CD8-positive, alpha-beta memory T cell (primary cell): ENCODE measurements at places on chromosomes 11 and 22. TPM values are rescaled to one million over a fixed set of nuclear protein-coding genes. Genes with fewer than 3 reads are reported as not detected.
A peak's percentile ranks its signal among the peaks of the same experiment; 100 is the strongest.

The HSPB2 gene
- total RNA-seq, result not detected

The KRTAP5-1 gene
- not detected for total RNA-seq

The CARD18 gene
- total RNA-seq, result not detected

The SEPTIN3 gene
- total RNA-seq, result 0.51 TPM

The OR5J2 gene
- not detected for total RNA-seq

The DCHS1 gene
- 0.89 TPM for total RNA-seq

The BLID gene
- total RNA-seq, result not detected

The ZP1 gene
- not detected for total RNA-seq

The ISX gene
- not detected for total RNA-seq

GRCh38 chr11:27612932-27613880 lies 87.0 kb downstream of the BDNF start:
- no peaks in the 10 kb centered on the region for H3K27me3 ChIP-seq
- no peaks in the 10 kb centered on the region for H3K36me3 ChIP-seq

DNA sequence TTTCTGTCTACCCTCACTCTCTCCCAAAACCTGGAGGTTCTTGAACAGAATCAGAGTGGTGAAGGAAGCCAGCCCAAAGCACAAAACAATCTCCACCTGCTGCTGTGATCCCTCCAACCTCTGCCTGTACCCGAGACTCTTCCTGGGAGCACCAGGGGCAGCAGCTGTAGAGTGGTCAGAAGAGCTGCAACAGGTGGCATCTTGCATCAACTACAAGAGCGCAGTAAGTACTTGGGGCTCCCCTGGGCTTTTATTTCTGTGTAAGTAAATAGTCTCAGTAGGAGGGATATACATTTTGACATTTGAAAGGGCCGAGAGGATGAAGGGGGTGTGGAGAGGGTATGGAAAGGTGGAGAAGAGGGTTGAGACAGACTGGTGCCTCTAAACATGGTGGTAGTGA lies 8.3 kb upstream of the UBQLNL start:
- H3K4me1 ChIP-seq, result no peaks in the 10 kb centered on the region
- no peaks in the 10 kb centered on the region for H3K27me3 ChIP-seq
- no peaks in the 10 kb centered on the region for H3K36me3 ChIP-seq
- H3K4me3 ChIP-seq, result no peak overlapping the region

DNA sequence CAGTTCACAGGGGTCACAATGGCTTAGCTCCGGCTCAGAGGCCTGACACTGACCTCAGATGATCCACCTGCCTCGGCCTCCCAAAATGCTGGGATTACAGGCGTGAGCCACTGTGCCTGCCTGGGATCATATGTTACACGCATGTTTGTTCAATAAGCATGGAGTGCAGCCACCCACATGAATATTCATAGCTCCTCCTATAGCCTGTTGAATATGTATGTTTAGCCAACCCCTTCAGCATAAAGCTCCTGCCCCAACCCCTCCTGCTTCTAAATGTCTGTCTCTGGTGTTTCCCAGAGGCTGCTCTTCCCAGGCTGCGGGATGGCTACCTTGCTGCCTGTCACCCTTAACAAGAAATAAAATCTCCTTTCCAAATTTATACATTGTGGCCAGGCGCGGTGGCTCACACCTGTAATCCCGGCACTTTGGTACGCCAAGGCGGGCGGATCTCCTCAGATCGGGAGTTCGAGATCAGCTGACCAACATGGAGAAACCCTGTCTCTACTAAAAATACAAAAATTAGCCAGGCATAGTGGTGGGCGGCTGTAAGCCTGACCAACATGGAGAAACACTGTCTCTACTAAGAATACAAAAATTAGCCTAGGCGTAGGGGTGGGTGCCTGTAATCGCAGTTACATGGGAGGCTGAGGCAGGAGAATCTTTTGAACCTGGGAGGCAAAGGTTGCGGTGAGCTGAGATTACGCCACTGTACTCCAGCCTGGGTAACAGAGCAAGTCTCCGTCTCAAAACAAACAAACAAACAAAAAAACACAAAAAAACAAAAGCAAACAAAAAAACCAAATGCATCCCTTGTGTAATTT lies 1.1 kb upstream of the APOBEC3F start:
- H3K36me3 ChIP-seq, result no peaks in the 10 kb centered on the region
- no peaks in the 10 kb centered on the region for H3K27me3 ChIP-seq
- no peak overlapping the region for H3K4me3 ChIP-seq
- peaks cover 16% of the 10 kb centered on the region for H3K4me1 ChIP-seq
- peak overlapping the region; percentile 43 for H3K27ac ChIP-seq

DNA sequence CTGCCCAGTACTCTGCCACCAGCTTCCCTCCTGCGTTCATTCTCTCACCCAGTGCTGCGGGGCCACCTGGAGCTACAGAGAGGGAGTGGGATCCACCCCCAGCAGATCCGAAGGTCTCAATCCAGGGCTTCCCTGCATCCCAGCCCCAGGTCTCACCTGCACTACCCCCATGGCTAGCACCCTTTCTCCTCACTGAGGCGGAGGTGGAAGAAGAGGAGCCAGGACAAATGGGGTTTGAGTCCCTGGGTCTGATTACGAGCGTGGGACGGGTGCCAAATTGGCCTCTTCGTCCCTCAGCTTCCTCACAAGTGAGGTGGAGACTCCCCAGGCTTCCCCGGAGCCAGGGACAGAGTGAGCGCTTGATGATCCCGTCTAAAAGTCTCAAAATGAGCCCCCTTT lies 64.2 kb downstream of the NFAM1 start:
- H3K27ac ChIP-seq, result no peak overlapping the region
- H3K27me3 ChIP-seq, result peaks cover 15% of the 10 kb centered on the region
- H3K4me3 ChIP-seq, result peak overlapping the region; percentile 97

DNA sequence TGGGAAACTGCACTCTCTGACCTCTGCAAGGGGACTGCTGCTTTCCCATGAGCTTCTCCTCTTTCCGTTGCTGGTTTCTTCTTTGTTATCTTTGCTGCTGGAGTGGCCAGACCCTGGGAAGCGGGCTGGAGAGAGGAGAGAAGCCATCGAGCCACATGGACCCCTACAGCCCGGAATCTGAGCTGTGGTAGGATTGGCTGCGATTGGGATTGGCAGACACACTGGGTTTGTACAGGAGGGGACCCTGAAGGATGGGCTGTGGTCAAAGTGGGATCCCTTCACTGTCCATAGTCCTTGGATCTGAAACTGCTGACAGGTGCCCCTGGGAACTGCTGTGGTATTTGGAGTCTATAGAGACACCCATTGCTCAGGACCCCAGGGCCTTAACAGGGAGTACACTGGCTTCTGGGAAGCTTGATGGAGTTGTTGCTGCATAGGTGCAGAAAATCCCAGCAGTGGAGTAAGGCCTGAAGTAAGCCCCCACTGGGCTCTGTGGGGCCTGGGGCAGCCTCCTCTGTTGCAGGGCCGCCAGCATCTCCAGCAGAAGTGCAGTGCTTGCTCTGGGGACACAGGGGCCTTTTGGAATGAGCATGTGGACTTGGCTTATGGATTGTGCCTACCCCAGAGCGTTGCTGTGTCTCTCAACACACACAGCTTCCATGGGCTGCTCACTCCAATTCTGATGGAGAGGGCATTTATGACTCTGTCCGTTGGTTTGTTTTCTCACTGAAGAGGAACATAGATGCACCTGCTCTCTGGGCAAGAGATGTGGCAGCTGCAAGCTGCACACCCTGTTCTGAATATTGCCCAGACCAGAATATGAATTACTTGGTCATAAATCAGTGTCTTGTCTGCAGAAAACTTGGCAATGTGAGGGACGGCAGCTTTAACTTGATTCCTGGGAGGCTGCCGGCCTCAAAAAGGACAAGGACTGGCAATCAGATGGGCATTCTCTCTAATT lies 32.0 kb downstream of the BCR start:
- peak overlapping the region; percentile 25 for H3K27ac ChIP-seq
- H3K4me1 ChIP-seq, result peaks cover 42% of the 10 kb centered on the region

GRCh38 chr11:122701143-122701542 lies 45.6 kb downstream of the UBASH3B start:
- peaks cover 40% of the 10 kb centered on the region for H3K4me1 ChIP-seq
- H3K36me3 ChIP-seq, result no peaks in the 10 kb centered on the region

GRCh38 chr11:85647078-85647477 lies 689 bp upstream of the TMEM126A start:
- peaks cover 21% of the 10 kb centered on the region for H3K4me1 ChIP-seq
- H3K4me3 ChIP-seq, result peak overlapping the region; percentile 81
- H3K36me3 ChIP-seq, result no peaks in the 10 kb centered on the region

DNA sequence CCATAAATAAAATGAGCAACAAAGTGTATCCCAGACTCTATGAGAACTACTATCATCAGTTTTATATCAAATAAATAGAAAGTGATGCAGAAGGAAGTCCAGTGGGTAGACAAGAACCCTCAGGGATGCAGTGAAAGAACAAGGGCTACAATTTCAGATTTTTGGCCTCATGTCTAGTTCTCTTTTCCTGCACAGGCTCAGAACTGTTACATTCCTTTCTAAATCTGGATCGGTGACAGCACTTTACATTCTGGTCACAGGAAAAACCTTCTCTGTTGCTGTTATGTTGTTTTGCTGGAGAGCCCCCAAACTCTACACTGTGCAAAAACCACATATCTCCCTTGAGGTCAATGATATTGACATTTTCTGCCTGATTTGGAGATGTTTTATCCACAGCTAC lies 108.8 kb upstream of the ANO5 start:
- no peak overlapping the region for H3K4me3 ChIP-seq
- H3K27me3 ChIP-seq, result no peaks in the 10 kb centered on the region
- no peak for DNase-seq
- H3K4me1 ChIP-seq, result no peaks in the 10 kb centered on the region

GRCh38 chr11:36684840-36685801 lies 87.1 kb upstream of the RAG2 start:
- no peak overlapping the region for H3K27ac ChIP-seq
- peaks cover 16% of the 10 kb centered on the region for H3K27me3 ChIP-seq
- DNase-seq, result peak; percentile 67
- peaks cover 13% of the 10 kb centered on the region for H3K4me1 ChIP-seq
- H3K36me3 ChIP-seq, result no peaks in the 10 kb centered on the region

DNA sequence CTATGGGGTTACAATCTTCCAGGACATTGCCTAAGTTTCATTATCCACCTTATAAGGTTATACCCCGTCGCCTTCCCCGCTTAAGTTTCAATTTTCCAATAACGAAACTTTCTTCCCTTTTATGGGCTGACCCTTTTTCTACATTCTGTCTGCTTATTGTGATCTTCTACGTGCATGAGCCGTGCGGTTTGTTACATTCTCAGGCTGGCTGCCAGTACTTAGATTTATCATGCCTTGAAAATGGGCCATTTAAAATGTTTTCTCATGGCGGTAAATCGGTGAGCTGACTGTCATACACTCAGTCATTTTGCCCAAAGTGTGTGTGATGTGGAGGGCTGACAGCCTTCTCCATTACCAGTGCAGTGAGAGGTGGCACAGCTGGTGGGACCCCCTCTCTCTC lies 23.3 kb downstream of the DGCR6L start:
- peaks cover 3% of the 10 kb centered on the region for H3K27me3 ChIP-seq
- no peak overlapping the region for H3K27ac ChIP-seq
- no peak overlapping the region for H3K4me3 ChIP-seq
- peaks cover 6% of the 10 kb centered on the region for H3K4me1 ChIP-seq
- DNase-seq, result no peak

GRCh38 chr11:77351281-77351886 lies 49.9 kb upstream of the GDPD4 start:
- no peaks in the 10 kb centered on the region for H3K4me1 ChIP-seq
- DNase-seq, result no peak
- no peak overlapping the region for H3K27ac ChIP-seq
- H3K27me3 ChIP-seq, result no peaks in the 10 kb centered on the region
- H3K36me3 ChIP-seq, result no peaks in the 10 kb centered on the region

- no peak overlapping the region for H3K4me3 ChIP-seq
- no peaks in the 10 kb centered on the region for H3K4me1 ChIP-seq
- no peaks in the 10 kb centered on the region for H3K27me3 ChIP-seq
These were observed 3.2 kb downstream of the NCF4 start for GRCh38 chr22:36863979-36864378.

GRCh38 chr11:11095831-11096723 lies 238.2 kb upstream of the ZBED5 start:
- DNase-seq, result no peak
- H3K27me3 ChIP-seq, result no peaks in the 10 kb centered on the region
- H3K36me3 ChIP-seq, result no peaks in the 10 kb centered on the region
- no peak overlapping the region for H3K4me3 ChIP-seq

- peak overlapping the region; percentile 4 for H3K4me3 ChIP-seq
- no peak overlapping the region for H3K27ac ChIP-seq
- H3K27me3 ChIP-seq, result no peaks in the 10 kb centered on the region
- no peak for DNase-seq
- peaks cover 33% of the 10 kb centered on the region for H3K4me1 ChIP-seq
- H3K36me3 ChIP-seq, result no peaks in the 10 kb centered on the region
These were observed 78.0 kb upstream of the CTSC start for GRCh38 chr11:88415495-88415894.

DNA sequence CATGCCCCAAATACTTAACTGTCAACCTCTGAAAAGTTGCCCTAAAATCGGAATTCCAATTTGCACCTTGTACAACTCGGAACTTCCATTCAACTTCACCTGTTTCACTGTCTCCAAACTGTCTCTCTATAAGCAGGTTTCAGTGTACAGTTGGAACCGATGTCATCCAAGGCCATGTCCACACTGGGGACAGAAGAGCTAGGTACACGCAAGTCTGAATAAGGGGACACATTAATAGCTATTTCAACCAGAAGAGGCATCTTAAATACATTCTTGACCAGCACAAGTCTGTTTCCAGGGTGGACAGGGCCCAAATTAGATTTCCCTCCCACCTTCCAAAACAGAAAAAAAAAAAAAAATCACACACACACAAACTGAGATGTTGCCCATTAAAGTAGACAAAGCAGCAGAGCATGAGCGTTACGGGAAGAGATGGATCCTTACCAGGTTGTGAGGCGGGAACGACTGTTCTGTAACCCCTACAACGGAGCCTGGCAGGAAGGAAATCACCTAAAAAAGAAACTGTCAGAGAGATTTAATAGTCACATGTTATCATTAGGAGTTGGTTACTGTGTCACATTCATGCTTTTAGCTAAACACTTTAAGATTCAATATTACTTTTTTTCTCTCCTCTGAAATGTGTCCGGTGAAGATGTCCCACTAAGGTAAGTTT lies 1.7 kb downstream of the CREBZF start:
- no peaks in the 10 kb centered on the region for H3K27me3 ChIP-seq
- H3K27ac ChIP-seq, result peak overlapping the region; percentile 98
- DNase-seq, result no peak
- H3K36me3 ChIP-seq, result peaks cover 12% of the 10 kb centered on the region

DNA sequence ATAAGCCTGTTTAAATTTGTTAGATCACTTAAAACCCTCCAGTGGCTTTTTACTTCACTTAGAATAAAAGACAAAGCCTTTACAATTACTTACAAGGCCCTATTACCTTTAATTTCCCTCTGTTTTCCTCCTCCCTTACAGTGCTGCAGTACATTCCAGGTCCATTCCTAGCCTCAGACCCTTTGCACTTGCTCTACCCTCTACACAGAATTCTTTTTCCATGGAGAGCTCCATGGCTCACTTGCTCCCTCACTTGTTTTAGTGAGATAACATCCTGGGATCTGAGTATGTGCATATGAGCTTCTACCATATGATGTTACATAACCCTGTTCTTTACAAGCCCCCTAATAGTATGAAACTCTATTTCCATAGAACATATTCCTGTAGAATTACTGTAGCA lies 24.4 kb downstream of the ZNF214 start:
- no peak overlapping the region for H3K4me3 ChIP-seq
- H3K27me3 ChIP-seq, result no peaks in the 10 kb centered on the region

- H3K4me3 ChIP-seq, result no peak overlapping the region
- no peaks in the 10 kb centered on the region for H3K4me1 ChIP-seq
- no peak for DNase-seq
- no peaks in the 10 kb centered on the region for H3K36me3 ChIP-seq
- H3K27ac ChIP-seq, result no peak overlapping the region
These were observed 3.9 kb downstream of the OR8D4 start for GRCh38 chr11:123905826-123906225.

GRCh38 chr11:66268952-66269905 lies 790 bp downstream of the RAB1B start:
- H3K36me3 ChIP-seq, result peaks cover 29% of the 10 kb centered on the region
- H3K27ac ChIP-seq, result peak overlapping the region; percentile 71
- no peak for DNase-seq

GRCh38 chr22:30116362-30117117 lies 36.3 kb downstream of the HORMAD2 start:
- no peak overlapping the region for H3K4me3 ChIP-seq
- no peaks in the 10 kb centered on the region for H3K4me1 ChIP-seq
- no peaks in the 10 kb centered on the region for H3K36me3 ChIP-seq
- no peaks in the 10 kb centered on the region for H3K27me3 ChIP-seq
